ENCODE measurements at places on chromosomes 6 and 20. TPM values are rescaled to one million over a fixed set of nuclear protein-coding genes. Genes with fewer than 3 reads are reported as not detected.

DNA sequence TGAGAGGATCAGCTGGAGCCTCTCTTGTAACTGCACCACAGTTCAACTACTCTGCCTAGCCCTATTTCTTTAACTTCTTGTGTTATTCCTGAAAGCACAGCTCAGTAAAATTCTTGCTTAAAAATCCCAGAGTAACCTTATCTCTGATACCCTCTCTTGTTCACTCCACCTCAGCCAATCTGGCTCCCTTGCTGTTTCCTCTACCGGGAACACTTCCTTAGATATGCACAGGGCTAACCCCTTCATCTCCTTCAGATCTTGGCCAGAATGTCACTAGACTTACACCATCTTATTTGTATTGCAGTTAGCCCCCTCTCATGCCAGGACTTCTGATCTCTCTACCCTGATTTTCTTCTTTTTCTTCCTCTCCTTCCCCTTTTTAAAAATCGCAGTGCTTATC is 2.6 kb upstream of the ZKSCAN3 start:
- H3K4me1 ChIP-seq, result peaks cover 3% of the 10 kb centered on the region

DNA sequence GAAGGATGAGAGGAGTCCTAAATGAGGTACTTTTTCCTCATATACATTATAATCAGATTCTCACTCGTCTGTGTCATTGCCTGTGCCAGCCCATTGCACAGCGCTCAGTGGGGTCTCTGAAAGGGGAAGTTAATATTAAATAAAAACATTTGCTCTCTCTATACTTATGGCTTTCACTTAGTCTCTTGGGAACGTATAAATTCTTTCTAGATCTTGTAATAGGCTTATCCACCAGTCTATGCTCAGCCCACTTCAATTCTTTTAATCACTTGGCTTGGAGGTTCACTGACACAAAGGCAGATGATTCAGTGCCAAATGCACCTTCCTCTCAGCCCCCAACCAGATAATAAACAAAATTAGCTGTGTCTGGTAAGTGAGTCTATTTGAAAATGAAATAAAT is 164.3 kb upstream of the OGFRL1 start:
- no peaks in the 10 kb centered on the region for H3K4me1 ChIP-seq
- DNase-seq, result no peak
- H3K36me3 ChIP-seq, result no peaks in the 10 kb centered on the region
- H3K27ac ChIP-seq, result no peak overlapping the region
- no peak overlapping the region for H3K4me3 ChIP-seq
- H3K27me3 ChIP-seq, result no peaks in the 10 kb centered on the region

DNA sequence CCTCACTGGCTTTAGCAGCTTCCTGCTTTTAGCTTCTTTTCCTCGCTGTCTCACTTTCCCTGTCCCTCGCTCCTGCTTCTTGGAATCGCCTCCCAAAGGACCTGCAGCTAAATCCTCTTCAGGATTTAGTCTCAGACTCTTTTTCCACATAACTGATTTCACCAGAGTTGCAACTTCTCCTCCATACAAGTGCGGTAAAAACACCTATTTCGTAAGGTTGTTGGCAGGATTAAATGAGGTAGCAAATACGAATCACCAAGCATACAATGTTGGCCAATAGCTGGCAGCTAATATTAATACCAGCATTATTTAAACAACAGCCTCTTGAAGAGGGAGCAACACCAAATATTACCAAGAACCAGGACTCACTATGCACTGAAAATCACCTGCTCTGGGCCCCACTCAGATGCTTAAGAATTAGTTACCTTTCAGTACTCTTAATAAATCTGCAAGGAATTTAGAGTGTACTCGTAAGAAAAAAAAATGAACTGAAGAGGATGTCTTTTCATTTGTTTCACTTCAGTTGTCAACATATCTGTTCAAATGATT is 123.0 kb downstream of the DTNBP1 start:
- no peak overlapping the region for H3K27ac ChIP-seq
- H3K27me3 ChIP-seq, result no peaks in the 10 kb centered on the region
- H3K4me3 ChIP-seq, result no peak overlapping the region
- no peaks in the 10 kb centered on the region for H3K36me3 ChIP-seq

The PPIL6 gene
- polyA plus RNA-seq, result 3.5 TPM

- no peaks in the 10 kb centered on the region for H3K27me3 ChIP-seq
- DNase-seq, result no peak
- H3K27ac ChIP-seq, result no peak overlapping the region
- H3K4me1 ChIP-seq, result no peaks in the 10 kb centered on the region
These were observed 81.3 kb upstream of the ASCC3 start for GRCh38 chr6:100962466-100962865.

The TGM3 gene
- polyA plus RNA-seq, result 0.25 TPM

- no peaks in the 10 kb centered on the region for H3K27me3 ChIP-seq
- DNase-seq, result no peak
- no peak overlapping the region for H3K4me3 ChIP-seq
- no peaks in the 10 kb centered on the region for H3K4me1 ChIP-seq
- no peak overlapping the region for H3K27ac ChIP-seq
- H3K36me3 ChIP-seq, result no peaks in the 10 kb centered on the region
These were observed 30.8 kb downstream of the FBXO30 start for GRCh38 chr6:145783796-145784195.

DNA sequence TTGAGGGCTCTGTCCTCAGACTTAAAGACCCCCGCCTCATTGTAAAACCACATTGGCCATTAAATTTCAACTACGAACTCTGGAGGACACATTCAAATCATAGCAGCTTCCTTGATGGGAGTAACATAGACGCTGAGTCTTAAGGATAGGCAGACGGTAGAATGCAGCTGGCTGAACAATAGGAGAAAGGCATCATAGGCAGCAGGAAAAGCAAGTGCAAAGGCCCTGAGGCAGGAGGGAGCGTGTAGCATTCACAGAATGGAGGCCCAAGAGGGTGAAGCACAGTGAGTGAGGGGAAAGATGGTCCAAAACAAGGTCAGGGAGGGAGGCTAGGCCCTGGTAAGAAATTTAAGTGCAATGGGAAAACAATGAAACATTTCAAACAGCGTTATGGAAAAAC is 8.6 kb upstream of the PFDN4 start:
- H3K27me3 ChIP-seq, result no peaks in the 10 kb centered on the region
- no peaks in the 10 kb centered on the region for H3K36me3 ChIP-seq
- H3K4me3 ChIP-seq, result no peak overlapping the region
- H3K27ac ChIP-seq, result no peak overlapping the region
- DNase-seq, result no peak

DNA sequence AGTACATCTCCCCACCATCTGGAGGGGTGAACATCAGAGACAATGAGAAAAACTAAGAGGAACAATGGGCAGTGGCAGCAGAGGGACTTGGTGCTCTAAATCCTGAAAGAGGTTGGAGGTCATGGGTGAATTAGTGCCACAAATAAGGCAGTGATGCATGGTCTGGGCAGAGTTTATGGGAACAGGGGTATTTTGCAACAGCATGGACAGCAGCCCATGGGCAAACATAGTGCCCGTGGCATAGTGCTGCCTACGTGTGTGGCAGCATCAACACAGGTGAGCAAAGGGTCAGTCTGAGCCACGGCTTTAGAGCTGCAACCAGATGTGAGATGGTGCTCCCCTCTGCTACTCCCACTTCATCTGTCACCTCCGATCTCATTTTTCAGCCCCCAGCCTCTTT is 459.1 kb upstream of the CITED2 start:
- H3K27me3 ChIP-seq, result no peaks in the 10 kb centered on the region
- no peak overlapping the region for H3K4me3 ChIP-seq
- H3K36me3 ChIP-seq, result no peaks in the 10 kb centered on the region
- H3K4me1 ChIP-seq, result no peaks in the 10 kb centered on the region
- H3K27ac ChIP-seq, result no peak overlapping the region

GRCh38 chr6:109962271-109962670 is 15.8 kb upstream of the GPR6 start:
- H3K27ac ChIP-seq, result no peak overlapping the region
- no peaks in the 10 kb centered on the region for H3K36me3 ChIP-seq
- H3K27me3 ChIP-seq, result no peaks in the 10 kb centered on the region
- DNase-seq, result no peak
- no peak overlapping the region for H3K4me3 ChIP-seq
- H3K4me1 ChIP-seq, result no peaks in the 10 kb centered on the region

DNA sequence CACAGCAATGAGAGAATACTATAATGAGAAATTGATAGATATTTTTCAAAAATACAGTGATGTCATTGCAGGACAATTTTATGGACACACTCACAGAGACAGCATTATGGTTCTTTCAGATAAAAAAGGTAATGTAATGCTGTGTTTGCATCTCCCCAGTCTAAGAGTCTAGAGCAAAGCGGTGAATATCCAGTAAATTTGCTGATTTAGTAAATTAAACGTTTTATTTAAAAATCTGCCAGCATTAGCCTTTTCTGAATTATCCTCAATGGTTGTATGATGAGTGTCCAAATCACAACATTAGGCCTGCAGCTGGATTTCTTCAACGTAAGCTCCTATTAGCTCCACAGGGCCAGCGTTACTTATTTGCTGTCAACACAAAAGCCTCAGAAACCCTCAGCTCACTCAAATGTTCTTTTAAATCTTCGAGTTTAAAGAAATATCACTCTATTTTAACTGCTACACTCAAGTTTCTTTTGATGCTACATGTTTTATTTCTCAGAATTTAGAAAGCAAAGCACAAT is 16.0 kb downstream of the SMPDL3A start:
- peaks cover 3% of the 10 kb centered on the region for H3K4me1 ChIP-seq
- DNase-seq, result no peak
- H3K27me3 ChIP-seq, result no peaks in the 10 kb centered on the region
- H3K27ac ChIP-seq, result no peak overlapping the region
- no peaks in the 10 kb centered on the region for H3K36me3 ChIP-seq

The TTLL9 gene
- not detected for polyA plus RNA-seq

DNA sequence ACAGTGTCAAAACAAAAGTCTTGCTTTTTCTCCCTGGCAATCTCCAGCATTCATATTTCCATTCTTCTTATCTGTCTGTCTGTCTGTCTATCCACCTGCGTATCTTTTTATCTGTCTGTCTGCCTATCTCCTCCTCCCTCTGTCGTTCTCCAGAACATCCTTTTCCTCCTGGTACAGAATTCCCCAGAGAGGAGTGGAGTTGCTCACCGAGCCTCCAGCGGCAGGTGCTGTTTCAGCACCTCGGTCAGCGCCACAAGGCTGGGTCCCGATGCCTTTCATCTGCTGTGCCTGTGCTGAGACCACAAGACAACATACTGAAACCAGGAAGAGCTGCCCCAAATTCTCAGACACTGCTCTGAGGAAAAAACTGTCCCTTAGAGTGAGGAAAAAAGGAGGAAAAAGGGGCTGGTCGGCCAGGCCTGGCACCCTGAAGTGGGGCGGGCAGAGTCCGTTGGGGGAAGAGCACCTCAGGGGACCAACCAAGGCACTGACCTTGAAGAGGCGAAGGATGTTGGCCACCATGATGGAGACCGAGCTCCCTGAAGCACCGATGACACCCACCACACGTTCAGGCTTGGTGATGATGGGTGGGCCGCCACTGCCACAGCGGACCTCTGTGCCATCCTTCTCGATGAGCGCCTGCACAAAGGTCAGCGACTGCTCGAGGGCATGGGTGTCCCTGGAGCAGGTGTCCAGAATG is 13.3 kb downstream of the GRM4 start:
- DNase-seq, result peak; percentile 62
- H3K4me3 ChIP-seq, result no peak overlapping the region
- no peaks in the 10 kb centered on the region for H3K36me3 ChIP-seq
- peaks cover 17% of the 10 kb centered on the region for H3K27me3 ChIP-seq
- H3K4me1 ChIP-seq, result no peaks in the 10 kb centered on the region

DNA sequence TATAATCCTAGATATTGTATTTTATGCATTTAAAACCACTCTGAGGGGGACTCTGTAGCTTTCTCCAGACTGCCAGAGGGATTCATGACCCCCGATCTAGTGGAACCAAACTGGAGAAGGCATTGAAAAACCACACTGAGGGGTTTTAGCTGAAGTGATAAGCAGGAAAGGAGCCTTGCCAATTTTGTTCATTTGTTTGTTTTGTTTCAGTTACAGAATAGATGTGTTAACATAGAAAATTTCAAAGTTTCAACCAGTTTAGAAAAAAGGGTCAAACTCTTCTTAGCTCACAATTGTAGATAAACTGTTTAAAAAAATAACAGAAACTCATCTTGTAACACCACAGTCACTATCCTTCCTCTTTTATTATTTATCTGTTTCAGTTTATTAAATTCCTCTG is 19.8 kb downstream of the TAB2 start:
- no peak overlapping the region for H3K4me3 ChIP-seq
- H3K27ac ChIP-seq, result no peak overlapping the region
- H3K4me1 ChIP-seq, result peaks cover 61% of the 10 kb centered on the region
- no peaks in the 10 kb centered on the region for H3K27me3 ChIP-seq
- H3K36me3 ChIP-seq, result no peaks in the 10 kb centered on the region

The TMEM14C gene
- polyA plus RNA-seq, result 256 TPM

The PARD6B gene
- polyA plus RNA-seq, result 0.34 TPM

- DNase-seq, result no peak
- no peaks in the 10 kb centered on the region for H3K36me3 ChIP-seq
- H3K4me3 ChIP-seq, result no peak overlapping the region
- no peak overlapping the region for H3K27ac ChIP-seq
These were observed 86.7 kb upstream of the SYNDIG1 start for GRCh38 chr20:24382743-24383142.

- H3K4me3 ChIP-seq, result no peak overlapping the region
- no peaks in the 10 kb centered on the region for H3K36me3 ChIP-seq
- H3K27ac ChIP-seq, result no peak overlapping the region
- no peaks in the 10 kb centered on the region for H3K27me3 ChIP-seq
- H3K4me1 ChIP-seq, result peaks cover 23% of the 10 kb centered on the region
- DNase-seq, result no peak
These were observed 35.3 kb downstream of the CHMP4B start for GRCh38 chr20:33846291-33846935.

GRCh38 chr20:44615169-44615791 is 32.9 kb downstream of the PKIG start:
- H3K4me3 ChIP-seq, result no peak overlapping the region
- no peak for DNase-seq
- no peaks in the 10 kb centered on the region for H3K36me3 ChIP-seq
- no peak overlapping the region for H3K27ac ChIP-seq
- H3K27me3 ChIP-seq, result no peaks in the 10 kb centered on the region
- no peaks in the 10 kb centered on the region for H3K4me1 ChIP-seq

The ZNFX1 gene
- polyA plus RNA-seq, result 47.3 TPM

The AIF1 gene
- not detected for polyA plus RNA-seq

Measured in GM23248 (cell line).